Caco-2 (cell line): ENCODE measurements at places on chromosomes 4 and X.

- DNase-seq = no peak
Measured at GRCh38 chrX:140229191-140229590, 263.9 kb upstream of the CXorf66 start.

GRCh38 chr4:136861091-136861490 lies 671.2 kb downstream of the PCDH18 start:
- no peak for DNase-seq

- DNase-seq = no peak
Measured at GRCh38 chrX:153903991-153904957, at the start of gene AVPR2. Gene AVPR2 (plus strand): TSS chrX:153904673. CDS start chrX:153905146, 473 bp downstream.

DNA sequence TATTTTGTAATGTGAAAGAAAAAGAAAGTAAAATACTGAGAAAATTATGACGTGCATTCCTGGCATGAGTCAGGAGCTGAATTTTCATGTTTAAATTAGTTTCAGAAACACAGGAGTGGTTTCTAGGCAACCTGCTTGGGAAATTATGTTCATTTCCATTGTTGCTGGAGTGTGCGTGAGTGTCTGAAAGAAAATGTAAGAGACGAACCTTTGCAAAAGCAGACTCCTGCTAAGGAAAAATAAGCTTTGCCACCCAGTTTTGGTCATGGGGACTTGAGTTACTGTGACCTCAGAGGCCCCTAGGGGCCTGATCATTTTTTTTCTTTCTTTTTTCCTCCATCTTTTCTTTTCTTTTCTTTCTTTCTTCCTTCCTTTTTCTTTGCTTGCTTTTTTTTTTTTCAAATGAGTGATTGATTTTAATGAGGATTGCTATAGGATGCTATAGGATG lies 18.8 kb upstream of the CHRNA9 start:
- DNase-seq = no peak

DNA sequence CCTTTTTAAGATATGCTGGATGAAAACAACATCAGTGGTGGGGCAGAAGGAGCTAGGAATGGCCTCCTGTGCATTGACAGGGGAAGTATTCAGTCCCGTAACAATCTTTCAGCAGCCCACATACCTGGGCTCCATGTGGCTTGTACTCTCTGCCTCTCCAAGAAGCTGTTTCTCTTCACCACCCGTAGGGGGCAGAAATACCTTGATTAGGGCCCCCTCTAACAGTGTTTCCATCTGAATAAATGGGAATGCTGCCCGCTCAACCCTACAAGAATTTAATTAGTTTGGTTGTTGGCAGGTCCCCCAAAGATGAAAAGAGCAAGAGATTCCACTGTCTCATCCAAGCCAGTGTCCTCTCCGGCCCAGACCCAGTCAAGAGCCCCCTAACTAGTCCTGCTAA lies 155.2 kb downstream of the SMIM20 start:
- no peak for DNase-seq

DNA sequence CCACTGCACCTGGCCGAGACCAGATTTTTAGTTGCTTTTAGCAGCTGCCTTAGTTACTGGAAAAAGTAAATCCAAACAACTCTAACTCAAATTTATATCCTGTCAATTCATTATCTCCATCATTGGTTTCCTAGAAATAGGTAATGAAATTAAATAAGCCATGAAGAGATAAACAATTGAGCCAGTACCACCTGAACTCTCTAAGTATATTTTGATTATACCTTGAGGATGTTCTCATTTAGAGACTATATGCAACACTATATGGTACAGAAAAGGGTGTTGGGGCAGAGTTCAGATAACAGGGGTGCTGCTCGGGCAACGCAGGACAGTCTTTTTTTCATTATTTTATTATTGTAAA lies 35.0 kb downstream of the SAT1 start:
- no peak for DNase-seq

- no peak for DNase-seq
Measured at GRCh38 chr4:164204434-164204833, 549.5 kb upstream of the SMIM31 start.

GRCh38 chr4:30768277-30768676 lies 48.1 kb downstream of the PCDH7 start:
- DNase-seq = no peak

DNA sequence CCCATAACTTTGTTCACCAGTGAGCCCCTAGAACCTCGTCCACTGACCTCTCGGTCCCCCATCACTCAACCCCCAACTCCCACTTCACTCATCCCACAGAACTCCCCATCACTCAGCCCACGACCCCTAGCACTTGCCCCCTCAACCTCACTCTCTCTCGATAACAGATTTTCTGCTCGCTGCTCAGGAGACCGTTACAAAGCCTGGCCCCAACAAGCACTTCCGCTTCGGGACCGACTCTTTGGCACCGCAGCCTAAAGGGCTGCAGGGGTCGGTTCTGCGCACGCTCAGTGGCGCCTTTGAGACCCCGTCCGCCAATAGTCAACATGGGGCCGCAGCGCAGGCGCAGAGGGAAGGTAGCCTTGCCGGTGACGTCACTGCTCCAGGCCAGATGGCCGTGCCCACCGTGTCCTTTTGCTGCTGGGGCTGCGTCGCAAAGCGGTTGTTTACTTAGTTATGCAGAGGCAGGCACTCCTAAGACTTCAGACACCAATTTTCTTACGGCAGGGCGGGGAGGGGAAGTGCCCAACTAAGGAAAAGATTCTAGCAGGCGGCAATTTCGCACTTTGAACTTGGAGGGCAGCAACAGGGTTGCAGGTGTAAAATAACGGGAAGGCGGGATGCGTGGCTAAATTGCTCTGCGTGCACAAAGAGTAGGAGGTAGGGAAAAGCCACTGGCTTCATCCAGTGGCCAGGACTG lies at the start of gene ZNF182:
Gene ZNF182, minus strand, starts transcription at position 232 of the 700 bp plus-strand sequence. CDS start 1,380 bp downstream, outside the sequence.
- peak; percentile 90 for DNase-seq

- DNase-seq = no peak
Measured at GRCh38 chr4:161931089-161931488, 232.7 kb downstream of the FSTL5 start.

GRCh38 chrX:75786290-75786689 lies 1.2 kb upstream of the MAGEE2 start:
- no peak for DNase-seq

- no peak for DNase-seq
Measured at GRCh38 chrX:145533534-145533933, 284.1 kb upstream of the SLITRK2 start.

DNA sequence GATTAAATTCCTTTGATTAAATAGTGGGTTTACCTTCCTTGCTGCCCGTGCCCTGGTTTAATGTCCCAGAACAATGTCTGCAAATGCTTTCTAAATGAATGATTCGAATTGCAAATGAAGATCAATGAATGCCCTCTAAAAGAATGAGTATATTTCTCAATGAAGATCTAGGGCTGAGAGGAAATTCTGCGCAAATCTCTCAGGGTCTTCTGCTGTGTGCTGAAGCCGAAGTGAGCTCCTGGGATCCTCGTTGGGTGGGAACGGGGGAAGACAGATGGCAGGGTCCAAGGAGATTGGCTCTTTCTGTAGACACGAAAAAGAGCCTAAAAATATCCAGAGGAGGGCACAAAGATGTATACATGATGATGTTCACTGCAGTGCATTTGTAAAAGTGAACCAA lies 224.8 kb downstream of the STIM2 start:
- DNase-seq = no peak

DNA sequence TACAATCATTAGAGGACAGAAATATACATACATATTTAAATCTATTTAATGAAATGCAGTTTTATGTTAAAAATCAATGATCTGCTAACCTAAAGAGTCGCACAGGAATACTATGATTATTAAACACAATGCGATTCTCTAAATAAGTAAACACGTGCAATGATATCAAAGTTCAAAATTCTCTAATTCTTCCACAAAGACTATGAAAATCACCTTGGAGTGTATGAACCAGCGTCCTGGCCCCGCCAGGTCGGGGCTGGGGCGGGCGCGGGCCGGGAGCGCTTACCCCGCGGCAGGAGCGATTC lies 608 bp upstream of the FAM200B start:
- DNase-seq = no peak

DNA sequence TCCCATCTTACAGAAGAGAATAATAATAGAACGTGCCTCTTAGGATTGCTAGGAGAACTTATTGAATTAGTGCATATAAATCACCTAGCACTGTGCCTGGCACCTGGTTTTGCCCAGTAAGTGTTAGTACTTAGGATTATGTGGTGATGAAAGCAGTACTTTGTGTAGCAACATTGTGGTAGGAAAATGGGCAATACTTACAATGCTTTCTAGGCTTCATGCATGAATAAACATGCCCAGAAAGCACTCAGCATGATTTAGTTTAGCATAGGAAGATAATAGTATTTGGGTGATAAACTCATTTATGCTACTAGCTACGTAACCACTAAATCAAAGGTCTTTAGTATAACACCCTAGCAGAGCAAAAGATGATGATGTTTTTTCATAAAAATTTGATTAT lies 105.6 kb downstream of the NEUROG2 start:
- DNase-seq = no peak

- DNase-seq = peak; percentile 51
Measured at GRCh38 chrX:72306851-72307645, 1.3 kb upstream of the CITED1 start.

- no peak for DNase-seq
Measured at GRCh38 chr4:107603430-107603829, 116.6 kb downstream of the PAPSS1 start.

DNA sequence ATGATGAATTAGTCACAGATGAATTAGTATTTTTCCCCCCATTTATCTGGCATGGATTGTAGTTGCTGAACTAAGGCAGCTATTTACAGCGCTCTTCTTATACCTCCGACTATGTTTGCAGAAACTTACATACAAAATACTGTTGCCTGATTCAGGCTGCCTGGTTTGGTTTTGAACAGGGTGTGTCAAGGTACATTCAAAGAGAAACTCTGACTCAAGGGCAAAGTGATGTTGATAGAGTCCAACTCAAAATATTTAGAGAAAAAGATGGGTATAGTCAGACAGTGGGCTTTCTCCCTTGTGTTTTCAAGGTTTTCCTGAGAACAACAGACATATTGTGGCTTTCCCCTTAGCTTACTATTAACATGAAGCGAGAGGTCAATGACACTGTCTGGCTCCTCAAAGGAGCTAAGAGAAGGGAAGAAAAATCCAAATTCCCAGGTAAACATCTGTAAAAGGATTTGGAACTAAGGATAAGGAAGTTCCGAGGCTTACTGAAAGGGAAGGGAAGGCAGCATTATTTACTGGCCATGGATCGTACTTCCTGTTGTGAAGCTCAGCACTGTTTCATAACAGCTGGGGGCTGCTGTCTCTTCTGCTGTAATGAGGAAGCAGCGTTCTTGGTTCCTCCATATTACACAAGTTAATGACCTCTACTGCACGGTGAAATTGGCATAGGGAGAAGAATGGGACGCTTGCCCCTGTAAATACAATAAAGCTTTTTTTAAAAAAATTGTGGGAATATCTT lies 30.9 kb downstream of the FAM9C start:
- DNase-seq = no peak

- DNase-seq = no peak
Measured at GRCh38 chrX:110173192-110174175, 144.4 kb downstream of the AMMECR1 start.

GRCh38 chr4:133385161-133385954 lies 236.3 kb downstream of the PCDH10 start:
- no peak for DNase-seq

DNA sequence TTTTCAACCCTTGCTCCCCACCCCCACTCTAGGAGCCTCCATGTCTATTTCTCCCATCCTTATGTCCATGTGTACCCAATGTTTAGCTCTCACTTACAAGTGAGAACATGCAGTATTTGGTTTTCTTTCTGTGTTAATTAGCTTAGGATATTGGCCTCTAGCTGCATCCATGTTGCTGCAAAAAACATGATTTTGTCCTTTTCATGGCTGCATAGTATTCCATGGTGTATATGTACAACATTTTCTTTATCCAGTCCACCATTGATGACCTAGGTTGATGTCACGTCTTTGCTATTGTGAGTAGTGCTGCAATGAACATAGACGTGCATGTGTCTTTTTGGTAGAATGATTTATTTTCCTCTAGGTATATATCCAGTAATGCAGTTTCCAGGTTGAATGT lies 472.8 kb downstream of the ZNF674 start:
- DNase-seq = no peak

DNA sequence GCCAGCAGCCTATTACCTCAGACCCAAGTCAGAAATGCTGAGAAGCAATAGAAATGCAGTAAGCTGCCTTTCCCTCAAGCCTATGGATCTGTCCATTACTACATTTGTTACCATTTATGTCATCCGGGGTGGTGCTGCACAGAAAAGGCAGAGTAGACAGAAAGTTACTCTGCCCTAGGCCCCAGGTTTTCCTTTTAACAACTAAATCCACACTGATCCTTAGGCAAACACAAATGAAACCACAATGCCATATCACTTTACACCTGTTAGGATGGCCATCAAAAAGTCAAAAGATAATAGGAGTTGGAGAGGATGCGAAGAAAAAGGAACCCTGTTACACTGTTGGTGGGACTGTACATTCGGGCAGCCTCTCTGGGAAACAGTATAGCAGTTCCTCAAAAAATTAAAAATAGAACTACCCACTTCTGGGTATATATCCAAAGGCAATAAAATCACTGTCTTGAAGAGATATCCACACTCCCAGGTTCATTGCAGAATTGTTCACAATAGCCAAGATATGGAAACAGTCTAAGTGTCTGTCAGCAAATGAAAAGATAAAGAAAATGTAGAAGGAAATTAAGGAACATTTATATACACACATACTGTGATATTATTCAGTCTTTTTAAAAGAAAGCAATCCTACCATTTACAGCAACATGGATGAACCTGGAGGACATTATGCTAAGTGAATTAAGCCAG lies 186.3 kb downstream of the NWD2 start:
- peak; percentile 34 for DNase-seq

DNA sequence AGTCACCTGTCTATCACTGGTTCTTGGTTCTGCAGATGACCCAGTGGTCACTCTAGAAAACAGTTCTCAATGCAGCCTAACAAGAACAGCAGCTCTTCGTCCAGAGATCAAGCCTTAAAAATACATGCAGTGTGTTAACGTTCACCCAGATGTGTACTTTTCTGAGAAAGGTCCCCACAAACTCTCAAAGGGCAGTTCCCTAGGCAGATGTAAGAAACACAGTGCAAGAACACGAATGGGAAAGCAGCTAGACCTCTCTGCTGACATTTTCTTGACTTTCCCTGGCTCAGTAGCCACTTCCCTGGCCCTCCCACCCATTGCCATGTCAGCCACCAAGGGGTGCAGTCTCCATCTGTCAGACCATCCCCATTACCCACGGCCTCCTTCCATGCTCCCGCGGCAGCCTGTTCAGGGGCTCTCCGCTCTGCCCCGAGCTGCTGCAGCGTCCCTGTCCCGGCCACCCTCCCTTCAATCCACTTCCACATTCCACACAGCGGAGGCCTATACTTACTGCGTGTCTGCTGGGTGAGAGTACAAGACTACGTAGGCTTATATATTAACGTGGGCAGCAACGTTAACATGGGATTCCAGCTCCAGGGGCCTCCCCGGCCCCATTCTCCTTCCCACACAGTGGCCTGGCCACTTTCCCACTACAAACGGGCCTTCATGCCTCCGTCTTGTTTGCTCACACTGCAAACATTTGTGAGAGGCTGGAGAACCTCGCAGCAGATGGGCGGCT lies 34.3 kb downstream of the IRF2 start:
- DNase-seq = peak; percentile 37
